Skin of body (tissue), 3 donors: ENCODE measurements at places on chromosomes 1 and 21.

DNA sequence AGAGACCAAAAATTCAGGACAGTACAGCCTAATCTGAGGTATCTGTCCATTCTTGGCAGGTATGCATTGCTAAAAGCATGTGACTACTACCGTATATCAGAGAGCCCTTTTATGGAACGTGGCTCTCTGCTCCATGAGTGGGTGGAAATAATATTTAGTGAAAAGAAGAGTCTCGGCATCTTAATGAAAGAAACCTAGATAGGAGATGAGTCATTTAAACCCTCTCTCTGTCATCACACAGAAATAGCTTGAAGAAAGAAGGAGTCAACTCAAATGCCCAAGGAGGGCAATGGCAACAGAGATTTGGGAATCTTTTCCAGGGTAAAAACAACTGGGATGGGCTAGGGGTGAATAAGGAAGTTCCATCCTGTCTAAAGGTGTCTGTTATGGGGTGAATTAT, 528.2 kb downstream of the SMYD3 start:
- DNase-seq, result no peak

GRCh38 chr1:32349211-32349708, 13.0 kb downstream of the FAM229A start:
- no peak for DNase-seq

GRCh38 chr1:37051346-37051745, 17.0 kb upstream of the GRIK3 start:
- DNase-seq, result no peak

GRCh38 chr1:45101947-45102346, 89.9 kb downstream of the UROD start:
- DNase-seq, result no peak

DNA sequence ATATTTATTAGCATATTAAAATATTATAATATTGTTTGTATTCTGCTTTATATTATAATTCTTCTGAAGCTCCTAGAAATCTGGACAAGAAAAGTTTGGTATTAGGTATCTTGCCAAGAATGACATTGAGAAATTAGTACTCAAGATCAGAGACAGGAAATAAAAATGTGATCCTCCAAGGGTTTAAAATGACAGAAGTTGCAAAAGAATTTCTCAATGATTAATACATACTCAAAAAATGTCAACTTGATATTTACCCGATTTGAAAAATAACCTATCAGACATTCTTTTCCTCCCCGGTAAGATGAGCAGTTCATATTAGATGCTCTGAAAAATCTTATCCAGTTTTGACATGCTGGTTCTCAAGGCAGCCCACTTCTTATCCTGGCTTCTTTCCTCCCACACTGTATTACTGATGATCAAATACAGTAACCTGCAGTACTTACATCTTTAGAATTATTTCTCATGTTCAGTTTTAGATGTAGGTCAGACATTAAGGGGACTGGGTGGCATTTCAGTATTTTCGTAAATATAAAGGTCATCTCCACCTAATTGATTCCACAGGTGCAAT, 55.3 kb downstream of the CACHD1 start:
- DNase-seq, result no peak

DNA sequence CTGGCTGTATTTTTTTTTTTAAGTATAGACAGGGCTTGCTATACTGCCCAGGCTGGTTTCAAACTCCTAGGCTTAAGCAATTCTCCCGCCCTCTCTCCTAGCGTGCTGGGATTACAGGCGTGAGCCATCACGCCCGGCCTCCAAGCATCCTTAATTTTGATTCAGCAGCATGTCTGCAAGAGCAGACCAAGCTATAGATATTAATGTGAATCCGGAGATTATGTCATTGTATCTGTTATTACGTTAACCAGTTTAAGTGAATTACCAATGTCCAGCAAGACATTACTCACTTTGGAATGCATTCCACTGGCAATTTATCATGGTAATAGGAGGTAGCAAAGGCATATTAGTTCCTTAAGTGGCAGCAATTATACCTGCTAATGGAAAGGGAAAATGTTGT, 179.7 kb downstream of the CHRM3 start:
- DNase-seq, result no peak

DNA sequence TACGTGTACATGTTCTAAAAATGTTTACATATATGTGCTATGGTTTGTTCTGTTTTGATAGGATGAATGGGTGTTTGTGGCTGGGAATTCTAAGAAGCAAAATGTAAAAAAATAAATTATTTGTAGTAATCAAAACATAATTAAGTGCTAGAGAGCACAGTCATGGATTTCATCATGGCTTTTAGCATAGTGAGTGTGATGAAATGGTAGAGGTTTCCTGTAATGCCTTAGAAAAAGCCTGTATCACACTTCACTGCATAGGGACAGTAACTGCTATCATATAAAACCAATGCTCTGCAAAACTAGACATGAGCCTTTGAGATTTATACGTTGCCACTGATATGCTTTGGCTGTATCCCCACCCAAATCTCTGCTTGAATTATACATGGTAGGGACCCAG, 99.8 kb downstream of the PTGER3 start:
- DNase-seq, result no peak

GRCh38 chr21:45589686-45590245, 47.5 kb upstream of the SLC19A1 start:
- no peak for DNase-seq

DNA sequence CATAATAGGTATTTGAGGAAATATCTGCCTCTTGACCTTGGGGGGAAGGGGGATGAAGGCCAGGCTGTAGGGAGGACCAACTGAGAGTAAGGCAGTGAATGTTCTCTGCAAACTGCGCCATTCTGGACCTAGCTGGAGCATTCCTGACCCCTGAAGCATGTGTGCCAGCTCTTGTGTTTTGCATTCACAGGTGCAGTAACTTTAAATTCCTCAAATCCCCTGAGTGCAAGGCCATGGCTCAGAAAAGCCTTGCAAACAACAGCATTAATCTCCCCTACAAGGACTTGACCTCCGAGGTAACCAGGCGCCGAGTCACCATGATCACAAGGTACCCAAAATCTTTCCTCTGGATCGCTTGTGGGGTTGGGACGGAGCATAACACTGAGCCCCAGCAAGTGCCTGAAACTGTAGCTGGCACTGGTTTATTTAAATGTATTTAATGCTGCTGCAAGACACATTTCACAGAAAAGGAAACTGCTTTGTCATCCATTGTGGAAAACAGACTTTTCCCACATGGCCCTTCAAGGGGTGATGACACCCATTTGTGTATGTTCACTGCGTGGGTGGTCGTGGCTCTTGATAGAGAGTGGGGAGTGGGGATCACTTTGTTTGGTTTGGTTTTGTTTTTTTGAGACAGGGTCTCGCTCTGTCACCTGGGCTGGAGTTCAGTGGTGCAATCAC, 1.7 kb downstream of the MYOCOS start:
- peak; percentile 7 for DNase-seq

DNA sequence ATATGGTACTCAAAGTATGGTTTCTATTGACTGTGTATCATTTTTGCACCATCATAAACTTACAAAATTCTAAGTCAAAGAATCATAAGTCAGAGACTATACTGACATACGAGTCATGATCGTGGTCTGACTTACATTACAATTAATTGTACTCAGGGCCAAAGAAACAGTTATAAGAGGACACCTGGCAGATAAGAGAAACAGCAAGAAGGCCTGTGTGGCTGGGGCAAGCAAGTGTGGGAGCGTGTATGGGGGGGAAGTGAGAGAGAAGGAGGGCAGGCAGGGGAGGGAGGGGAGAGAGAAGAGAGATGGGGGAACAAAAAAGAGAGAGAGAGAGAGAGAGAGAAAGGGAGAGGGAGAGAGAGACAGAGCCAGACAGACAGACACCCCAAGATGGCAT, 70.9 kb downstream of the RERE start:
- DNase-seq, result no peak

GRCh38 chr1:44315521-44315920, 39.5 kb downstream of the ERI3 start:
- no peak for DNase-seq

DNA sequence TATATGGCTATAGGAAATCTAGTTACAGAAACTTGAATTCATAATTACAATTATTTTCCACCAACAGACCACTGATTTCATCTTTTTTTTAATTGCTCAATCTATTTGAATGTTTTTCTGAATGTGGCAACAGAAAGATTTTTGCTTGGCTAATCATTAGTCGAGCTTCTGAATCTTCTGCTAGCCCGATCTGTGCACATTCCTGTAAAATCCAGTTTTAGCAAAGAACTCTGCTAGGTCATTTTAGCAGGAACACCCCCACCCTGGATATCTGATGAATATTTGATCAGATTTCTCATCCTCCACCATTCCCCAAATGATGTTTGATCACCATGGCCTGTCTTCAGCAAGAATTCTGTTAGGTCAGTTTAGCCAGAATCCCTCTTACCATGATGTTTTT, 176.3 kb downstream of the LEPR start:
- DNase-seq, result no peak

GRCh38 chr21:35611708-35612132, 448.6 kb downstream of the SETD4 start:
- DNase-seq, result no peak

GRCh38 chr1:26195805-26196204, 5.4 kb downstream of the CATSPER4 start:
- DNase-seq, result no peak

DNA sequence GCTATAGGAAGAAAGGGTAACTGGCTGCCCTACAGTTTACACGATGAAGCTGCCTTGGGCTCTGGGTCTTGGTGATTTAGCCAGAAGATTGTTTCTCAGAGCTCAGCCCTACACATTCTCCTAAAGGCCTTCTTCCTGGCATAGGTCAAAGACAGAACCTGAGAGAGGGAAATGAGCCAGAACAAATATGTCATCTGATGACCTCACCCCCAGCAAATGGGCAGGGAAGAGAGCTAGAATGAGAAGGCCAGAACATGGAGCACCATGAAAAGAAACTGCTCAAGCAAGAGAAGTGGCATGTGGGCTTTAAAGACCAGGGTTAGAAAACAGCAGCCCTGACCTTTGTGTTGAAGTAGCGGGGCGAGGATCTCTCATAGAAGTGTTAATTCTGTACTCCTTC, 5.5 kb upstream of the ILDR2 start:
- DNase-seq, result no peak

- DNase-seq, result no peak
Observed at GRCh38 chr1:31423418-31423947, 10.5 kb downstream of the SERINC2 start.

GRCh38 chr21:18153063-18153462, 91.6 kb upstream of the CHODL start:
- DNase-seq, result no peak

DNA sequence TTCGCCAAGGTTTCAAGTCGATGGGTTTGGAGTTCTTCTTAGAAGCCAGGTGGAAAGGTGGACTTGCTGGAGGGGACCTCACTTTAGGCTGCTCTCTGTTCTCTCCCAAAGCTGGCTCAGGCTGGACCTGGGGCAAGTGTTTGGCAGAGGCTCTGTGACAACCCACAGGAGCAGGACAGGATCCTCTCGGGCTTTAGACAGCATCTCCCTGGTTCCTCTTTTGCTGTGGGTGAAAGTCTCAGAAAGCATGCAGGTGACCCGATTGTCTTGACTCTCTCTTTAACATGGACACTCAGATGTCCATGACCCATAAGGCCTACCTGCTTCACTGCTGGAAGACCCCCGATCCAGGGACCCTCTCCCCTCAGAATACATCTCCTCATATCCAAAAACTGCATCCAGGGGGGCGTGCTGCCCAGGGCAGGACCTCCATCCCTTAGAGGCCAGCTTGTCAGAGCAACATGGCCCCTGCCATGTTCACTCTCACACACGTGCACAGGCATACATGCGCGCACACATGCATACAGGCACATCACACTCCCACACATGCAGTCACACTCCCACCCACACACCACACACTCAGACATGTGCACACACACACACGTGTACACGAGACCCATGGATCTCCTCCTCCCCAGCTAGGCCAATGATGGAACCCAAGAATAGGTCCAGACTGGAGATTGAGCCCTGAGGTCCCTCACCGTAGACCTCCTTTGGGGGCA, 21.3 kb downstream of the MRPL37 start:
- DNase-seq, result no peak

DNA sequence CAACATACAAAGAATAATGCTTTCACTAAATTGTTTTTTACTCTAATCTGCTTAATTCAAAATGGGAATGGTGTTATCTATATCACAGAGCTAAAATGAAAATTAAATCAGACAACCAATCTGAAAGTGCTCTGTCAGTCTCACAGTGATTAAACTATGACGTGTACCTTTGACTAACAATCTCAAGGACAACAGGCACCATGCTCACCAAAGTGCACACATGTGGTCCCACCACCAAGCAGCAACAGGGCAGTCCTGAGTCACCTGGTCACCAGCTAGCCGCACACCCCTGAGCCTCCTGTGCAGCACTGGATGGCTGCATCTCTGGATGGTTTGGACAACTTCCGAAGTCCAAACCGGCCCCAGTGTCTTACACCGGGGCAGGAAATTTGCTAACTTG, 54.5 kb upstream of the NADK start:
- DNase-seq, result no peak

- DNase-seq, result no peak
Observed at GRCh38 chr21:44957901-44958451, 18.1 kb downstream of the SLX9 start.

- DNase-seq, result no peak
Observed at GRCh38 chr1:66168467-66168887, 365.5 kb upstream of the SGIP1 start.

- DNase-seq, result no peak
Observed at GRCh38 chr1:11714831-11715575, 20.9 kb upstream of the AGTRAP start.

GRCh38 chr1:239912471-239912870, 179.2 kb upstream of the FMN2 start:
- no peak for DNase-seq

DNA sequence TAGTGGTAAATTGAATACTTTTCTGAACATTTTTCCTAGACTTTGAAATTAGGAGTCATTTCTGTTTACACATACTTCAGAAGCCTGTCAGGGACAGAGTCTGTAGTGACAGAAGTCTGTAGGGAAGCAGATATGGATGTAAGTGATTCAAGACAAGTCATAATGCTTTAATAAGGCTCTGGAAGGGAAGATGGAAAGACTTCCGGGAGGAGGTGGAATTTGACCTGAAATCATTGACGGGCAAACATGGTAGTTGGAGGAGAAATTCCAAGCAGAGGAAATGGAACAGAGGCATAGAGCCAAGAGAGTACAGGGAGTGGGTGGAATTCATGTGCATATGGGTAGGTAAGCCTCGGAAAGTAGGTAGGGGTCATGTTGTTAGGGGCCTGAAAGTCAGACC, 22.5 kb downstream of the CAMTA1 start:
- DNase-seq, result no peak

DNA sequence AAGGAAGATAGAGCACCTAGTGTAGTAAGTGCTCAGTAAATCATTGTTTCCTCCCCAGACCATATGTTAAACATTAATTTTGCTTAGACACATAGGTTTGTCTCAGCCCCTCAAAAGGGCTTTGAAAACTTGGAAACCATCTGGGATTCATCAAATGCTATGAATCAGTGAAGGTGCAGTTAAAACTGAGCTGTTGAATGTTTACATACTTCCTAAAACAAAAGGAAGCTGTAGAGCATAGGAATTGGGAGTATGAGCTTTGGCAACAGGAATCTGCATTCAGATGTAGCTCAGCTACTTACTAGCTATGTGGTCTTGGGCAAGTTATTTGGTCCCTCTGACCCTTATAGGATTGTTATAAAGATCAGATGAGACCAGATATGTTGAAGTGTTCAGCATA, 18.7 kb upstream of the PODN start:
- DNase-seq, result no peak
